ENCODE measurements at places on chromosomes 3 and 15.

- DNase-seq: no peak
Observed at GRCh38 chr3:58434990-58435389, 1.4 kb upstream of the PDHB start.

GRCh38 chr3:39548282-39548681, 80.8 kb downstream of the MOBP start:
- no peak for DNase-seq

- no peak for DNase-seq
Observed at GRCh38 chr15:79068790-79069189, 21.8 kb downstream of the RASGRF1 start.

DNA sequence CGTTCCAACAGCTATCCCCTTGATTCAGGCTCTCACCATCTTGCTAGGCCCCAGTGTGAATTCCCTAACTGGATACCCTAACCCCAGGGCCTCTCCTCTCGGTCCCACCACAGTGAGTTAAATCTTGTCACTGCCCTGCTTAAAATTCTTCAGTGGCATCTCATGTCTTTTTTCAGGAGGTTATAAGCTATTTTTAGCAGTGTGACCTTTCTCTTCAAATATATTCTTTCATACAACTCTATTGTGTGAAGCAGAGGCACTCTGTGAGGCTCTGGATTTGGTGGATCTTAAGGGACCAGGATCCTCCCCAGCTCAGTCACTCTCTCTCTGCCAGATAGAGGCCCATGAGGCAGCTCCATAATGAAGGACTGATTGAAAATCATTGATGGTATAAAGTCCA, 760.4 kb downstream of the NTRK3 start:
- DNase-seq: no peak

DNA sequence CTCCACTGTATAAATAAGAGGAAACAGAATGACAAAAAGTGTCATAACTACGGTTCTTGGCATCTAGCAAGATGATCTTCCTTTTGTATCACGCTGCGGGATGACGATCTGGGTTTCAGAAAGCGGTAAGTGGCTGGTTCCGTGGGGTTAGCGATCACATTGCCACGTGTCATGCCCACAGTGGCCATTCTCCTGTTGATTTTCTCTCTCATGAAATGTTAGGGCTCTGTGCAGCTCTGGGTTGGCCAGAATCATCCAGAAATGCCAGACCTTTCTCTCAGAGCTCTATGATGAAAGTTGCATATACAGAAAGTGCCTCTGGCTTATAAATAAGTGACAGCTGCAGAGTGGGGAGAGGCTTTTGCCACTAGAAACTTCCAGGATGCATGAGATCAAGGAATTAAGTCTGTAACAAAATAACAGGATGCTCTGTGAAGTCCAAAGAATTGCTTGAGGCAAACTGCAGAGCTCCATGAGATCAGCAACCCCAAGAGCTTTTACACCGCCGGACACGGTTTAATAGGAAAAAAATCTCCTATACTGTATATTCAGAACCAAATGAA, 71.6 kb downstream of the ABTB1 start:
- DNase-seq: no peak

DNA sequence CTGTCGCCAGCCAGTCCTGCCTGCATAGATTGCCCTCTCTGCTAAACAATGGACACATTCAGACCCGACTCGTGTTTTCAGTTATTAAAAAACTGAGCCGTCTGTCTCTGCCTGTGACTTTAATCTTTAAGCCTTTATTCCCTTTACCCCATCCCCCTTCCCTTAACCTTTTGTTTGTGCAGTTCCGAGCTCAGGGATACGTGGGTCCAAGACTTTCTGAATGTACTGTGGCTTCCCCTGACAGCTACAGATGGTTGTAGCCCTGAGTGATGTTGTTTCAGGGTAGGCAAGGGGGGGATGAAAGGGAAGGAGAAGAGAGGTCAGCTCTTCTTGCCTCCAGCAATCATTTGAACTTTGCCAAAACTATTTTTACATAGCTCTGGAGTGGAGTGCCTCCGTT, 44.6 kb downstream of the EEFSEC start:
- no peak for DNase-seq

DNA sequence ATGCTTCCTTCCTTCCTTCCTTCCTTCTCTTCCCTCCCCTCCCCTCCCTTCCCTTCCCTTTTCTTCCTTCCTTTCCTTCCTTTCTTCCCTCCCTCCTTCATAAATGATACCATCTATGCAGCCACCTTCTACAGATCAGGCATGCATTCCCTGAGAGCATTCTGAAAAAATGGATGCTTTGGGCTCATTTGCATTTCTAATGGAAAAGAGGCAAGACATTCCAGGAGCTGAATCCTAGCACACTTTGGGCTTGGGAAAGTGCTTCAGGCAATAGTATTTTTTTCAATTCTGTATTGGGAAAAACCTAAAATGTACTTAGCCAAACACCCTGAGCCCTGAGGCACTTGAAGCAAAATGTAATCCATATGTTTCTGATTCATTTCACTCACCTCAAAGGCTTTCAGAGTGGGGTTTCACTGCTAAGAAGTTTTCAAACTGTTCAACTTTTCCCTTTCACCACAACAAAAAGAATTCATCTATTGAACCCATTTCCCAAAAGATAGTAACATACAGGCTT, 220.1 kb upstream of the RORA start:
- no peak for DNase-seq

DNA sequence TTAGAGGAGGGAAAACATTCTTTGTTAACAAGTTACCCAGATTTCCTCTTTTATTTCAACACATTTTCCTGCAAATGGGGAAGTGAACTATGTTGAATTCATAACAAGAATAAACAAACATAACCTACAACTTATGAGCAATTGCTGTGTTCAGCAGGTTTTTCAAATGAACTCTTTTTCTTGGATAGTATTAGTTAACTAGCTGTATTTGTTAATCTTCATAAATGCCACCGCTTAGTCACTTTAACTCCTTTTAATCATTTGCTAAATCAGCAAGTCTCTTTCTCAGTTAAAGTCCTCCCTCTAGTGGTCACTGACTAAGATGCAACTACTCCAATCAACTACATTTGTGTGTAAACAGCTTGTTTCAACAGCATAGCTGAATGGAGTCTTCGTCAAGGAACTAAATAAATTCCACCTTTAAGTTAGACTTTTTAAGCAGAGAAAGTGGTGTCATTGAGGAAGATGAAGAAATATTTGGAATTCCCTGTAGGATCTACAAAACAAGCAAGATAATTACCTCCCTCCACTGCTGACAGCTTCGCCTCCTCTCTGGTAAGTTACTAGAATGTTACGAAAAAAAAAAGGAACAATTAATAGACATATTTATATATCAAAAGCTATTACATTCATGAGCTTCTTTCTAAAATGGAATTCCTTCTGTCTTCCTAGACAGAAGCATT, 1122.0 kb downstream of the ROBO1 start:
- peak; percentile 56 for DNase-seq

DNA sequence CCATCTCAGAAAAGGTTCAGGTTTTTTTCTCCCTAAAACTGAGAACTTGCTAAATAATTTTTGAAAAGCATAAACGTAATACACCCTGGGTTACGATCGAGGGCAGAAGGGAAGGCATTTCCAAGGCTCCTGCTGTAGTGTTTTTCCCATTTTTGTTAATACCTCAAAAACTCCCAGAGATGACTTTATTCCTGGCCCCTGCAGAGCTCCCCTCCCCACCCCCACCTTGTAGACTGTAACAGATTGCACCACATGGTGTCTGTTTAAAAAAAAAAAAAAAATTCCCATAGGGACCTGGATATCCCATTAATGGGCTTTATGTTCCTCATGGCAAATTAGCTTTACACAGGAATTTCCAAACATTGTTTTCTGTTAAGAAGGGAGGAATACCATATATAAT, 38.2 kb downstream of the FEZF2 start:
- DNase-seq: no peak

DNA sequence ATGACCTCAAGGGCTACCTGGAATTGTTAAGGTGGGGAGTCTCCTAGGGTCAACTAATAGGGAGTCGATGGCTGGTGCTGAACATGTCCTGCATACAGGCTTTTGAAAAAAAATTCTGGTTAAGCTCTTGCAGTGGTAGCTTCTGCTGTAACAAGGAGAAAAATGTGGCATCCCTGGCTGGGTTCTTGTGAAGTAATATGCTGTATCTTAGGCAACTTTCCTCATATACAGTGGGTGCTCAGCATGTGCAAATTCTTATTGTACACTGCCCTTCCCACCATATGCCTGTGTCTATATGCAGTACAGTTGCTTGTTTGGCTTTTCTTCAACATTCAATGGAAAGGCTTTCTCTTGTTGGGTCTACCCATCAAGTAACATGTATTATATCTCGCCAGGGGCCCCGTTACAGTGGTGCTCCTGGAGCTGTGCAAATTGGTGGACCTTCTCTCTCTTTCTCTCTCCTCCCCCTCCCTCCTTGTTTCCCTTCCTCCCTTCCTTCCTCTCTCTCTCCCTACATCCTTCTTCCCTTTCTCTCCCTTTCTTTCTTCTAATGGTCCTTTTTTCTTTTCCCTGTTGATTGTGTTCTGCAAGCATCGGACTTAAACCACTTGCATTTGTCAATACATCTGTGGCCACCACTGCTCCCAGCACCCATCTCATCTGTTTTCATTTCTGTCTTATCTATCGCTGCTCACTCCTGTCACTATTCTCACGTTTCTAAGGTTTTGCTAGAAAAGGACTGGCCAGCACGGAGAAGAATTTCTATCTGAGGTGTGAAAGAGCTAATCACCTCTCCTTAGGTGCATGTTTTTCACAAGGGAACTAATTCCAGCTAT, 35.2 kb downstream of the TGFBR2 start:
- no peak for DNase-seq

All from RCC 7860 (cell line).